ENCODE measurements at places on chromosomes 7 and 10.

DNA sequence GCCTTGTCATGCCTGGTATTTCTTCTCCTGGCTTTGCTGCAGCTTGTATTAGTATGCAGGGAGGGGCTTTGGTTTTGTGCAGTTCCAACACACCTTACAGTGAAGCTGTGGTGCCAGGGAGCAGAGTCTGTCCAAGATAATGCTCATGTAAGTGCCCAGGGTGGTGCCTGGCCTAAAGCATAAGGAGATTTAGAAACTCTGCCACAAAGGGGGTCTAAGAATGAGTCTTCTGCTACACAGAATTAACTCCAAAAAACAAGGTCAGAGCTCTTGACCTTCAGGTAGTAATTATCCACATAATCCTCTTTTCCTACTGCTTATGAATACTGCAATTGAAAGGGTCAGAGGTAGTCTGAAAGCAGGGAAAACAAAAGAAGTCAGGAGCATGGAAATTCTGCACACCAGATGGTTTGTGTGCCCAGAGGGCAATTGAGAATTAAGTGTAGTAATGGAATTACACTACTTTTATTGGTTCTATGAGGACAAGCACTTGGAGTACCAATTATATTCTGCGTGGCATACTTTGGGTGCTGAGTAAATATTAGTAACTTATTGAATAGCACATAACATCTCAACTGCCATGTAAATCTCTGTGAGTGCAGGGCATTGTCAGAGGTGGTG, 121.5 kb downstream of the KAT6B start:
- DNase-seq, result no peak

DNA sequence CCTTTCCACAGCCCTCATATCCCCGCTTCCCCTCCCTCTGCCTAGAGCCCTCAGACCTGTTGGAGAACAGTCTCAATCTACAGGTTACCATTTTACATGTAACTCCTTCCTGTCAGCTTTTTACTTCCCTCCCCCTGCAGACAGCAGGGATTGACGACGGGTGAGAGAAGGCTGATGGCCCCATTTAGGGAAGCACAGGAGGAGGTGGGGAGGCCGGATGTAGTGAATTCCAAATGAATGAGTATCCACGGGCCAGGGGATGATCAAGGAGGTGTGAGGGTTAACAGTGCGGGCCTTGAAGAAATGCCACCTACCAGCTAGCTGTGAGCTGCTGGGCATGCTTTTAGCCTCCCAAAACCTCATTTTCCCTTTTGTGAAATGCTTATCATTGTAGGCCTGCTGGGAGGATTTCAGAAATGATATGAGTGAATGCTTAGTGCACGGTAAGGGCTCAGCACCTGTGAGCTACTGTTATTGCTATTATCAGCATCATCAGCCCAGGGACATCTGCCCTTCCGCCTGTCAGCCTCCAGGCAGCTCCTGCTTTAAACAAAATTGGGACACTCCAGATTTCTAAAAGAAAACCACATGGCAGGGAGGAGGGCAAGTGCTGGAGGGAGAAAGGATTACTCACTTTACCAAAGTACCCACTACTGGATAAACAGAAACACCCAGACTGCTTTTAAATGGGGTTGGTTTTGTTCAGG, 6.5 kb upstream of the NANOS1 start:
- DNase-seq, result no peak

GRCh38 chr10:105644091-105644490, 1003.0 kb downstream of the SORCS3 start:
- DNase-seq, result no peak

DNA sequence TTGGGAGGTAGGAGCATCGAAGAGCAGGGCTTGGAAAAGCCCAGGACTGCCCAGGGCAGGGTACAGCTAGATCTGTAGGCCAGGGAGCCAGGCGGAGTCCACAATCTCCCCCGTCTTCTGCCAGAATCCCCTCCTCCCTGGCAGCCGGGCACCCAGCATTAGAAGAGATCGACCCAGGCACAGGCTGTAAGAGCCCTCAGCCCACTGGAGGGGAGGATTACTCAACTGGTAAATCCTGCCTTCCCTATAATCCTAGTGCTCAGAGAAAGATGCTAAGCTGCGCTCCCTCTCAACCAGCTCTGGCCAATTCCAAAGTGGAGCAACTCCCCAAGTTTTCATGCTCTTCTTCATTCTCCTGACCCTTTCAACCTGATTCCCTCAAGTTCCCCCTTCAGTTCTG, 3.2 kb downstream of the SPOCK2 start:
- no peak for DNase-seq

- DNase-seq, result no peak
These were observed 25.1 kb downstream of the FAM13C start for GRCh38 chr10:59337201-59337652.

GRCh38 chr7:100384628-100385294, 11.5 kb downstream of the PILRA start:
- DNase-seq, result no peak

DNA sequence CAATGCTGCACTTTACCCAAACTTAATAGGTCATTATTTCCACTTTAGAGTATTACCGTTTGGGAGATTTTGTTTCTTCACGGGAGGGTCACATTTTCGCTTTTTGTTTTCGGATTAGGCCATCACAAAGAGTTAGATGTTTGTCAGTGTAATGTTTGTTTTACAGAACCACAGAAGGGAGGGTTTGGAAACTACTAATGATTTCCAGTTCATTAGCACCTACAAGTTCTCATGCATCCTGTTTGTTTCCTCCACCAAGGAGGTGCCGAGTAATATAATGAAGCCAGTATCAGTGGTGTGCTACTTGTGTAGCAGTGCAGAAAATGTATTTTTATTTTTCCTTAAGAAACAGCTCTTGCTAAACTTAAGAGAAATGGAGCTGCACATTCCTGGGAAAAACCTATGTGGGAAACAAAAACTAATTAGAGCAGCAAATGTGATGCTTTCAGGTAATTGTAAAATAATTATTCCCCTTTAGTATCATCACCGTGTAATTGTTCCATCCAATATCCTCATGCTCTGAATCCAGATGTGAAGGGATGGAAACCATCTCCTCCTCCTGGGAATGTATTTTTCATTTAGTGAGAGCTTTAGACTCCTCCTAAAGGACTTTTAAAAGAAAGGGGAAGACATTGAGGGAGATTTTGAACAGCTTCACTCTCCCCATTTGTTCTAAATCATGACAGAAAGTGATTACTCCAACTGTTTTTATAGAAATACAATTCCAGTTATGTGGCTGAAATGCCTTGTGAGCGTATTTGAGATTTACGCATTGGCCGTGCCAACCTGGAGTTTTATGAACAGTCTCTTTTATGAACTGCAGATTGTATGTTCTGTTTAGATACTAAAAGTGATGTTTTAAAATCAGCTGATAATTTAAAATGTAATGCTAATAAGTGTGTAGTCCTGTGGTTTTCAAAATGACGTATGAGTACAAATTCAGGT, 5.6 kb downstream of the CELF2 start:
- no peak for DNase-seq

GRCh38 chr7:86863452-86863851, 196.0 kb downstream of the ELAPOR2 start:
- no peak for DNase-seq

GRCh38 chr10:15232279-15232678, 63.8 kb upstream of the NMT2 start:
- no peak for DNase-seq

DNA sequence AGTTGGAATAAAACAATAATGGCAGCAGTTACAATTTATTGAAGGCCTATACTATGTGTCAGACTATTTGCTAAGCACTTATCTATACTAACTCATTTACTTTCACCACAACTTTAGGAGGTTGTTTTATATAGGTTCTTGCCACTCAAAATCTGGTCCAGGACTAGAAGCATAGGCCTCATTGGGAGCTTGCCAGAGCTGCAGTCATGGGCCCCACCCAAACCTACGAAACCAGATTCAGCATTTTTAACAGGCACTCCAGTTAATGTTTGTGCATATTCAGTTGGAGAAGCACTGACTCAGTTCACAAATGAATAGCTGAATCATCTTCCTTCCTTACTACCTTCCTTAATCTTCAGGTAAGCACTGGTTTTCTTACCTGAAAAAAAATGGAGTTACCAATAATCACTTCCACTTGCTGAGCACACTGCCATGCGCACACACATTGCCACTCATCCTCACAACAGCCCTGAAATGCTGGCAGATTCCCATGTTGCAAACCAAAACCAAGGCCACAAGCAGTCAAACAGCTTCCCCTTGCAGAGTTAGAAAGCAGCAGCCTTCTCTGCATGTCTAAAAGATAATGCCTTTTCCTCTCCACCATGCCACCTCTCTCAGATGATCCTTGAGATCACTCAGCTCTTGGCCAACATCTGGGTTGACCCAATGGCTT, 122.4 kb downstream of the SLC16A9 start:
- DNase-seq, result no peak

- DNase-seq, result no peak
These were observed 152.8 kb downstream of the SGMS1 start for GRCh38 chr10:50470798-50471582.

DNA sequence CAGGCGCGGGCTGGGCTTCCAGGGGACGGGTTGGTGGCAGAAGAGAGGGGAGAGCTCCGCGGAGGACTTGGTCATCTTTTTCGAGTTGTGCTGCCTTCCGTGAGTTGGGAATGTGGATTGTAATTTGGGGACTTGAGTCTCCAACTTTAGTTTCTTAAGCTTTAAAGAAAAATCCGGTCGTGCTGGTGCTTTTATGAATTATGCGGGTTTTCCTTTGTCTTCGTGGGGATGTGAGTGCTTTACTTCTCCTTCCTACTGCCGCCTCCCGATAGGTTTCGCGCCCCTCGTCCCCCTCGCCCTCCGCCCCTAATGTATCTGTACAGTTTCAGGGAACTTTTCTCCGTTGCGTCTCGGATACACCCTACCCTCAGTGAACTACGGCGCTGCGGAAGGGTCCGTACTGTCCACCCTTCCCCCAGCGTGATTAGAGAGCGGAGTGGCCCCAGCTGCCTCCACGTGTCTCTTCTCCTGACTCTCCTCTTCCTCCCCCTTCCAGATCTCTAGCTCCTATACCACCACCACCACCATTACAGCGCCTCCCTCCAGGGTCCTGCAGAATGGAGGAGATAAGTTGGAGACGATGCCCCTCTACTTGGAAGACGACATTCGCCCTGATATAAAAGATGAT, 649 bp downstream of the SCD start:
- peak; percentile 7 for DNase-seq

- DNase-seq, result no peak
These were observed 960.7 kb upstream of the CELF2 start for GRCh38 chr10:10056961-10057360.

DNA sequence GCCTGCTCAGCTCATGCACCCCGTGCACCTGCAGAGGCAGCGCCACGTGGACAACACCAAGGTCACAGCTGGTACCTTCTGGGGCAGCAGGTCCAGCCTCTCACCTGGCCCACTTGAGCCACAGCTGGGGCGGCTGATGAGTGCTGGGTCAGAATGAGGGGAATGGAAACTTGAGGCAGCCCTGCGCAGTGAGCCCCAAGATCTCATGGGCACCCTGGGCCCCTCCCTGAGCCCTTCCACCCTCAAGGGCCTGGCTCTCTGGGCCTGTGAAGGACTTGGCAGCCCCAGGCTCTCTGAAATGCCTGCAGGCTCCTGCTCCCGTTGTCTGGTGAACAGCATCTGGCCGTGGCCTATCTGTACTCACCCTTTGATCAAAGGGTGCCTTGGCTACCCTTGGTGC, 112.7 kb downstream of the TCERG1L start:
- no peak for DNase-seq

DNA sequence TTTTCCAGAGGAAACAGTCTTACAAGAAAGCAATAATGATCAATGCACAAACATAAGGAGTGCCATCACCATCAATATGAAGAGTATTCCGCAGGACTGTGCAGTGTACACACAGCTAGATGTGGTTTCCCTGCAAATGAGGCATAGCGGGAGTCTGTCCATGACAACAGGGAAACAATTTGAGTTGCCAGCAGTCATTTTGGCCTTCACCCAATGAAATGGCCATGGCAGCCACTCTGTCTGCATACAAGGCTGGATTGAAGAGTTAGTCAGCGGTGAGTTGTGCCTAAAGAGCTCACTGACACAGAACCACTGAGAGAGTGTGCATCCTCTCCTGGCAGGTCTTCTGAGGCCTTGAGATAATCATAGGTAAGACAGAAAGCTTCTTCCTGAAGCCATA, 303.3 kb downstream of the IPMK start:
- peak; percentile 1 for DNase-seq

GRCh38 chr10:96991313-96991841, 159.3 kb downstream of the LCOR start:
- no peak for DNase-seq

DNA sequence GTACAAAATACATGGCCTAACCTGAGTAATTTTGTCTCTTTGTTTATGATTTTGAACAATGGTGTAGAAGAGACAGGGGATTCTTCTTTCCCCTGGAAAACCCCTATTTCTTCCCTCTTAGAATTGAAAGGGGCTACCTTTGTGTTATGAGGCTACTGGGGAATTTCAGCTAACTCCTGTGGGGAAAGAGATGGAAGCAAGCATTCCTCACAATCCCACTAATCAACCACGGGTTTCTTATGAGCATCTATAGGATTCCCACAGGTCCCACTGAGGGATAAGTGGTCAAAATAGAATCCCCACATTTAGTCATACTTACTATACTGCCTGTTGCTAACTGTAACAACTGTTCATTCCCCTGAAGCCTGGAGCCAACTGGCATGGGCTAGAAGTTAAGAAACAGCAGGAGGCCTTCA, 32.2 kb upstream of the ITGB8 start:
- no peak for DNase-seq

DNA sequence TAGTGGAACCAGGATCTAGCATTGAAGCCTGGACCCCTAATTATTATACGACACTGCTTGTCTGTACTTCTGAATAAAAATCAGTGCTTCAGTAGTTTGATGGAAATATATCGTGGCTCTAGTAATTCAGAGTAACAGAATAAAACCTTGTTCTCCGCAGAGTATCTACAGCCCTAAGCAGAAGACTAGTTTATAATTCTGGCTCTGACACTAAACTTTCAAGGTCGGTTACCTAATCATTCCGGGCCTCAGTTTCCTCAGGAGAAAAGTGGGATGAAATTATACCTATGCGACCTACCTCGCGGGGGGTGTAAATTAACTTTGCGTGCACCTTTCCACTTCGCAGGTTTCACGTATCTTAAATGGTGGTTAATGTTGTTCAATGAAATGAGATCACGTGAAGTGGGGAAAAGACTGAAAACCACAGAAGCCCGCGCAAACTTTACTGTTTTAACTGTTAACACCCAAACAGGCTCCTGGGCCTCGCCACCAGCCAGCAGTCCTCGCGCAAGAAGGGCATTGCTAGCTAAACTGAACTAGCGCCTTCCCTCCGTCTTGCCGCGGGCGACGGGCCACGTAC, 615 bp downstream of the THAP5 start:
- no peak for DNase-seq

DNA sequence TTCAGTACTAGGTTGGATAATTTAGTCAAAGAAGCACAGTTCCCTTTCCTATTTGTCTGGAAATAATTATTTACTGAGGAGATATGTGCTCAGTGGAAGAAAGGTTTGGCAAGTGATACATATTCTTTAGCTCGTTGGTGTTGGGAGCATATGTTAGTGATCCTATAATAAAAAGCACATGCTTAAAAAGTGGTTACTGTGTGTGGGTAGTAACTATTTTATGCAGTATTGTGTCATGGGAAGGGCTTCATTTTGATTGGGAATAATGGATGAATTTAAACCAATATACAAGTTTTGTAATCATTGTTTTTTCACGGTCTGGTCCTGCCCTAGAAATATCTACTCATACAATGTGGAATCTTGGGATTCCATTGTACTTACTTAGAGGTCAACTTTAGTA, 188.7 kb upstream of the PPP1R3A start:
- DNase-seq, result no peak

- no peak for DNase-seq
These were observed 810.7 kb upstream of the AUTS2 start for GRCh38 chr7:68787566-68787965.

All from NCI-H187 (cell line).